ENCODE measurements at places on chromosomes 11 and 22.

- DNase-seq = no peak
Measured at GRCh38 chr11:128552783-128553661, 34.3 kb downstream of the ETS1 start.

DNA sequence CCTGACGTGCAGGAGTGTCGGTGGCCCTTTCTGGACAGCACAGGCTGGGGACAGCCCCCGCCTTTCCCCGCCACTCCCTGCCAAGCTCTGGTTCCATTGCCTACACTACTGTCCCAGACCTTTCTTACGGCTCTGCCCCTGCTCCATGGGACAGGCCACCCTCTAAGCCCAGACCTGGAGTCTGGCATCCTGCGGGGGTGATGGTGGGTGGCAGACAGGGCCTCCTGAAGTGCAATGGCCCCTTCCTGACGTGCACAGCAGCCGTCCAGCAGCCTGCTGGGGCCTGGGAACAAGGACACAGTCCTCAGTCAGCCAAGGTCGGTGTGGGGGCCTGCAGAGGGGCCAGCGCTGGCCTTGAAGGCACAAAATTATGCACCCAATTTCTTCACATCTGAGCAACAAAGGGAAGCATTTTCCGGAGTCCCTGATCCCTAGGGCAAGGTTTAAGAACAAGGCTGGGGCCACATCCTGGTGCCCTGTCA lies 79.7 kb upstream of the KCNQ1OT1 start:
- DNase-seq = no peak

GRCh38 chr11:3732671-3733436 lies 61.7 kb upstream of the CHRNA10 start:
- no peak for DNase-seq

DNA sequence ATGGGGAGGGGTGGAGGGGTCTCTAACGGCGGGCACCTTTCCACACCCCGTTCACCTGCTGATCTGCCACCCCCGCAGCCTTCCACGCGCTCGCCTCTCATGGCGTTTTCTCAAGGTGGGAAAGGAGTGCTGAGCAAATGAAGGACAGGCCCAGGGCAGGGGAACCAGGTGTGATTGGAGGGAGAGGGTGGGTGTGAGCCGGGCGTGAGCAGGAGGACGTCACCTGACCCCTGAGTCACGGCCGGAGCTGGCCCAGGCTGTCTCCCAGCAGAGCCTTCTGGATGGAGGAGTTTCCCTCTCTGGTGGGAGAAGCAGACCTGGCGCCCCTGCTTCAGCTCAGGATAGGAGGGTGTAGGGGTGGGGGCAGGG lies 14.0 kb upstream of the ARHGAP8 start:
- DNase-seq = no peak

- no peak for DNase-seq
Measured at GRCh38 chr22:20238901-20239675, 29.0 kb downstream of the RTN4R start.

- DNase-seq = no peak
Measured at GRCh38 chr22:33909075-33909458, 11.2 kb downstream of the LARGE1 start.

DNA sequence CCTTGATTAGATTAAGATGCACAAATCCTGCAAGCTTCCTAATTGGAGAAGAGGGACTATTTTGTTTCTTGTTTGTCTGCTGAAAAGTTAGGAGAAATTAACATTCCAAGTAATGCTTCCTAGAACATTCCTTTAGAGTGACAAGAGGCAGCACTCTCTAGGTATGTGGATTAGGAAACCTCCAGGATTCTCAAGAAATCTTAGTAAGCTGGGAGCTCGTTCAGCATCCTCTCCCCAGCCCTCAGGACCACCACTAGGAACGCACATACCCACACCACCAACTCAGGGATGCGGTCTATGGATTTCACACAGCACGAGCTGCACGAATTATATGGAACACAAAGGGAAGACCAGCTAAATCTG lies 52.9 kb downstream of the NCAPD3 start:
- no peak for DNase-seq

GRCh38 chr11:12569499-12570425 lies 104.5 kb upstream of the TEAD1 start:
- no peak for DNase-seq

GRCh38 chr22:23219822-23220484 lies 39.6 kb downstream of the BCR start:
- DNase-seq = no peak

GRCh38 chr22:22214819-22215329 lies 29.7 kb upstream of the VPREB1 start:
- DNase-seq = no peak

DNA sequence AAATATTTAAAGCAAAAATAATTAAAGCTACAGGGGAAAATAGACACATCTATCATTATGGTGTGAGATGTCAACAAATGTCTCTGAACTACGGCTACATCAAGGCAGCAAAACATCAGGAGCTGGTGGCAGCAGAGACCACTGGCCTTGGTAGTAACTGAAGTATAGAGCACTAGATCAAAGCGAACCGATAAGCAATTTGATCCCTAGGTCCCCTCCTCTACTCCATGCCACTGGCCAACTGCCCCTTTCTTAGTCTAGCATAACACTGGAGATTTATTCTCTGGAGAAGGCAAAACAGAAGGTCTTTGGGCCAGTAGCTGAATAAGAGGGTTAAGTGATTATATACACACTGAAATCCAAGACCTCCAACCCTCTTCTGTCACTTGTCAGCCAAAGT lies 13.6 kb upstream of the RAB3IL1 start:
- DNase-seq = no peak
